ENCODE measurements at places on chromosomes 7 and 10. TPM values are rescaled to one million over a fixed set of nuclear protein-coding genes. Genes with fewer than 3 reads are reported as not detected.

The GNAT3 gene
- not detected for total RNA-seq

The BAIAP2L1 gene
- 28.2 TPM for total RNA-seq

- peak overlapping the region; percentile 80 for H3K27ac ChIP-seq
- no peaks in the 10 kb centered on the region for H3K27me3 ChIP-seq
- H3K4me1 ChIP-seq = peaks cover 19% of the 10 kb centered on the region
- H3K36me3 ChIP-seq = no peaks in the 10 kb centered on the region
- DNase-seq = peak; percentile 65
- peak overlapping the region; percentile 96 for H3K4me3 ChIP-seq
Observed at GRCh38 chr10:3068201-3068967, 1.0 kb downstream of the PFKP start.

- peak overlapping the region; percentile 93 for H3K27ac ChIP-seq
- no peak for DNase-seq
- H3K36me3 ChIP-seq = no peaks in the 10 kb centered on the region
- peaks cover 14% of the 10 kb centered on the region for H3K4me1 ChIP-seq
- no peaks in the 10 kb centered on the region for H3K27me3 ChIP-seq
Observed at GRCh38 chr7:151877911-151878835, 1.3 kb upstream of the PRKAG2 start.

DNA sequence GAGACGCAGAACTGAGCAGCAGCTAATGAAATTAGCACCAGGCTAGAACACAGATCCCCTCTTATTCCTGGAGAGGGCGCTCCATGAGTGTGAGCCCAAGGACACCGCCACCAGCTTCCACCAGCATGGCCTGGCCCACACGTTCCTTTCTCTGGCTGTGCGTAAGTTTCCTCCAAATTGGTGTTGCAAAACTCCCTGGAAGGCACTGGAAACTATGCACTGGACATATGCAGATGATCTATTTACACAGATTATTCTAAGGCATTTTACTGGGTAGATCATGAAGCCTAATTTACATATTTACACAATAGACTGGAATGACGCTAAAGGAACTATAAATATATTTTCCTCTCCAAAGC, 455.6 kb upstream of the FOXK1 start:
- H3K27ac ChIP-seq = no peak overlapping the region
- H3K4me1 ChIP-seq = peaks cover 5% of the 10 kb centered on the region
- no peaks in the 10 kb centered on the region for H3K27me3 ChIP-seq
- no peak for DNase-seq
- H3K36me3 ChIP-seq = no peaks in the 10 kb centered on the region
- H3K4me3 ChIP-seq = no peak overlapping the region

- H3K27me3 ChIP-seq = no peaks in the 10 kb centered on the region
- H3K4me3 ChIP-seq = no peak overlapping the region
- no peak for DNase-seq
- no peaks in the 10 kb centered on the region for H3K36me3 ChIP-seq
- no peak overlapping the region for H3K27ac ChIP-seq
Observed at GRCh38 chr10:44177610-44178009, 207.3 kb downstream of the CXCL12 start.

DNA sequence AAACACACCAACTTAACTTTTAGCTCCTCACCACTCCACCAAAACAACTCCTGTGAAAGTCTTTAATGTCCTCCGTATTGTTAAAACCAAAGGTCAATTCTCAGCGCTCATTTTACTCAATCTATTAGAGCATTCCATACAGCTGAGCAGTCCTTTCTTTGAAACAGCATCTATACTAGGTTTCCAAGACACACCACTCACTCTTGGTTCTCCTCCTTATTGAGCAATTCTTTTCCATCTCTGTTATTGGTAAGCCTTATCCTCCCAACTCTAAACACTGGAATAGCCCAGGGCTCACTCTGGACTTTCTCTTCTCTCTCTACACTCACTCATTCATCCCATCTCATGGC, 34.9 kb downstream of the COA1 start:
- DNase-seq = no peak
- H3K4me3 ChIP-seq = no peak overlapping the region
- H3K27ac ChIP-seq = no peak overlapping the region
- no peaks in the 10 kb centered on the region for H3K27me3 ChIP-seq

- DNase-seq = no peak
- H3K4me3 ChIP-seq = no peak overlapping the region
- no peaks in the 10 kb centered on the region for H3K36me3 ChIP-seq
- H3K27ac ChIP-seq = no peak overlapping the region
- H3K4me1 ChIP-seq = no peaks in the 10 kb centered on the region
- H3K27me3 ChIP-seq = no peaks in the 10 kb centered on the region
Observed at GRCh38 chr7:158325530-158326381, 261.9 kb downstream of the PTPRN2 start.

Data from thyroid gland (tissue), 4 donors.